ENCODE measurements at places on chromosomes 7 and 10.

DNA sequence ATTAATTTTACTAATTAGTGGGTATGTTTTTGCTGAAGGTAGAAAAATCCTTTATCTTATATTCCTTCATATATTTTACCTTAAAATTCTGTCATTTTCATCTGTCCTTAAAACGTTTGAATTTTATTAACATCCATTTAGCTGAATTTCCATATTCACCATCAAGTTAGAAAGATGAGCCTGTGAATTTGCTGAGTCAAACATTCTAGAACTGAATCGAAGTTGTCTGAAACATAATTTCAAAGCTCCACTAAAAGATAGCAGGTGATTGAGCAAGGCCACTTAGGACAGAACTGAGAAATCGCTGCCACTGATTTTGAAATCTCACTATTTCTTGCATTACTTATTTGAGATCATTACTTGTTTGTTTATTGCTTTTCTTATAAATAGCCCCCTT lies 17.5 kb downstream of the HGF start:
- DNase-seq: no peak

DNA sequence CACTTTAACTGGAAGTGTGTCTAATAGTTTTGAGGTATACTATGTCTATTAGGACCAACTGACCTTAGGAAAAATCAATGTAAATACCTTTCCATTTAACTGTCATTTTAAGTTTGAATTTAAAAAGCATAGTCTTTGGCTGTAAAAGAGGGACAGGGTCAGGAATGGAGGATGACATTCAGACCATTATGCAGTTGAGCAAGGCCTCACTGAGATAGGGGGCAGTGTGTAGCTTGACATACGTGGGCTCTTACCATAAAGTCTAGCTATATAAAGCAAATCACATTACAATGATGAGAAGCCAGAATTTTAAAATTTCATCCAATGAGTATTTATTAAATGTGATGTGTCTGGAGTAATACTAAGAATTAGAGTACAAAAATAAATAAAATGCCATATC lies 17.9 kb downstream of the PALS2 start:
- no peak for DNase-seq

GRCh38 chr10:131786756-131787605 lies 113.8 kb upstream of the PPP2R2D start:
- no peak for DNase-seq

- no peak for DNase-seq
These were observed 224.2 kb upstream of the AUTS2 start for GRCh38 chr7:69374044-69374425.

GRCh38 chr7:64999165-65000004 lies 7.1 kb downstream of the ERV3-1 start:
- no peak for DNase-seq

DNA sequence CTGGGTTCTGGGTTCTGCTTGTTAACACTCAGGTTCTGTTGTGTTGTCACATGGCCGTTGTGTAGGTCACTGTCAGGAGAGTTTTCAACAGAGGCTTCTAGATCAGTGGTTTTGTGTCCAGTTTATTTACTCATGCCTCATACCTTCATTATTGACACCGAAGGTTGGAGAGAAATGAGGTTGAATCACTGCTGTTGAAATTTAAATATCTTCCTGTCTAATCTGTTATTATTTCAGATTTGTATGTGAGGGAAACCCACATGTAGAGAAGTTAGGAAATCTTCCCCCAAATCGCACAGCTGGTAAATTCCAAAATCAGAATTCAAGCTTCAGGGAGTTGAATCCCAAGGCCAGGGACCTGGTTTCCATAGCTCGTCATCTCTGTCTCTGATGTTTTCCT lies 28.3 kb upstream of the KLF6 start:
- no peak for DNase-seq

DNA sequence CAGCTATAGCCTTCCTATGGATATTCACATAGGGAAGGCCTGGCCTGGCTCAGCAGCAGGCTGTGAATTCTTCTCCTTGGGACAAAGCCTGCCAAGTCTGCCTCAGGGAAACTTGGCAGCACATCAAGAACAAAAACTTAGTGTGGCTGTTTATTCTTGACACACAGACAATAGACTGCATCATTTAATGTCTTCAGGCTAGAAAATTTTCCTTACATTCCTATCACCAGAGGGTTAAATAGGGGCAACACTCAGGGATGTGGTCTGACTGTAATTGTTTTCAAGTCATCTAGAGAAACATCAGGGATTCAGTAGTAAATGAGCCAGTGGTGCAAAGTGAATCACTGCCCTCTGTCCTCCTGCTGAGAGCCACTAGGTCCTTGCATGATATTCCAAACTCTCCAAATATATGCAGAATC lies 137.3 kb downstream of the SEMA3C start:
- no peak for DNase-seq

GRCh38 chr7:125347269-125347668 lies 417.6 kb upstream of the POT1 start:
- no peak for DNase-seq

- no peak for DNase-seq
These were observed 239.5 kb upstream of the PITRM1 start for GRCh38 chr10:3412071-3412582.

DNA sequence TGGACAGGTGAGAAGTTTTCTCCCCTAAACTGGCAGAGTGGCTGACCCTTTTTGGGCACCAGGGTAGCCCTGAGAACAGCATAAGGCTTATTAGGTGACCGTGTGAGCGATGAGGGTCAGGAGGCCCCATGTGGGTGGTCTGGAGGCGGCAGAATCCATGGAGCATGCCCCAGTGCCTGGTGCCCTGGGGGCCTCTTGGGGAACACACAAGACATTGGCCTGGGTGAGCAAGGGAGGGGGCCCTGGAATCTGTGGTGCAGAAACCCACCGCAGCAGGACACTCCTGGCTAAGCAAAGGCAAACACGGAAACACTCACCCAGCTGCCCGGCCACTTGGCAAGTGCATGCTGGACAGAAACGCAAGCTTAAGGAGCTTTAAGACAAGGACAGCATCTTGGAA lies 29.5 kb downstream of the YKT6 start:
- no peak for DNase-seq

GRCh38 chr10:11832042-11832441 lies 8.9 kb downstream of the PROSER2 start:
- no peak for DNase-seq

DNA sequence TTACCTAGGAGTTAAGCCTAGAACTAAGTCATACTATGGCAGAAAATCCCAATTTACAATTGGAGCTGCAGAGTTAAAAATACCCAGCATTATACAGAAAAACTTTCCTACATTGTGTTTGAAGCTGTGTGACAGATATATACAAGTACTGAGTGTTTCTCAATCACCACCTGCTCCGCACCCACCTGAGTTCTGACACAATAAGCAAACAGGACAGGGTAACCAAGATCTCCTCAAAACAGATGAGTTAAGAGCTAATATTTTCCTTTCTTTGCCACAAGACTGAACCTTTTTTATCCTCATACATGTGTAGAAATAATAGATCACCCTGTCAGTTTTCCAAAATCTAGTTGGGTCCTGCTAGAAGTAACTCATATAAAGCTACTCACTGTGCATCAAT lies 186.3 kb downstream of the DOCK4 start:
- DNase-seq: no peak

DNA sequence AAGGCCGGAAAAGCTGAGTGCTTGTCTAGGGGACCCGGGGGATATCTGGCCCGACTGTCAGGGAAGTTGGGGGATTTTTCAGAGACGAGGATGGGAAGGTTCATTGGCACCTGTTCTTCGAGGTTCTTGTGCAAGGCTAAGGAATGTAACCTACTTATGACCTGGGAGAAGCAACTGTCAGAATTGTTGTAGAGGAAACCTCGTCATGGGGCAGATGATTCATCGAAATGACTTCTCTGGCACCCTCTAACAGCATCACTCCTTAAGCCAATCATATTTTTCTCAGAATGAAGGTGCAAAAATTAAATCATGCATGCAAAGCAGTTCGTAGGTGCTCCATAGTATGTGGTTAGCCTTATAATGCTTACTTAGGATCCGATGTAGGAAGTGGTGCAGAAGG lies 58.6 kb downstream of the PLXDC2 start:
- no peak for DNase-seq

- no peak for DNase-seq
These were observed 41.4 kb upstream of the MPP7 start for GRCh38 chr10:28343987-28344895.

DNA sequence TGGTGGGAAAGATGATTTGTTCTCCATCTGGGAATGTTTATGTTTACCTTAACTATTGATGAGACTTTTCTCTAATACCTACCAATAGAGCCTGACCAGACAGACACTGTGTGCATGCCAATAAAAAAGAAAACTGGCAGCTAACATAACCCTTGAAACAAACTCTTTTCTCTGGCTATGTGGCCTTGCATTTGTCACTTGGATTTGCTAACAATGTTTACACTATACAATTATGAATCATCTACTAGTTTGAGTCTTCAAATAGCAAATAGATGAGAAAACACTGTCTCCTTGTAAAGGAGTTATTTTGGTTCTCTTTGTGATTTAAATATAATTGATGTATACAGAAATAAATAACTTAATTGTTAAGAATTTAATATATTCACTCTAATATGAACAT lies 273.1 kb downstream of the SEMA3D start:
- DNase-seq: no peak

DNA sequence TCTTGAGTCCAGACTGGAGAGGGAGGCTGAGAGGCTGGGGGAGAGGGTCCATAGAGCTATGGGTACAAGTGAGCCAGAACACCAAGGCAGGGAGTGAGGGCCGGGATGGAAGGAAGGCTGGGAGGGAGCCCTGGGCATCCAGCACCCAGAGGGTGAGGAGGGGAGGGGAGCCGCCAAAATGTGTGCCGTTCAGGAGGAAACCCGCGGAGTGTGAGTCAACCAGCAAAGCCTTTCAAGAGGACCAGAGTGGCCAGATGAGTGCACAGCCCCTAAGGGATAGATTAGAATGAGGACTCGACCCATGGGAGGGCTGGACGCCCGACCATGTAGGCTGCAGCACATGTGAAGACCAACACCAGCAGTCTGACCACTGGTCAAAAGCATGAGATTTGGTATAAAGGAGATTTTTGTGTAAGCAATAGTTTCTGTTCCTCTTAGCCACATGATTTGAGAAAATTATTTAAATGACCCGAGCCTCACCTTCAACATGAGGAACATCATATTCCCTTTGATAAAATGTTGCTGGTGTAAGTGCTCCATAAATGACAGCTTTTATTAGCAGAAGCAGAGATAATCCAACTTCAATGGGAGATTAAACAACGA lies 179.7 kb upstream of the GRB10 start:
- DNase-seq: no peak

DNA sequence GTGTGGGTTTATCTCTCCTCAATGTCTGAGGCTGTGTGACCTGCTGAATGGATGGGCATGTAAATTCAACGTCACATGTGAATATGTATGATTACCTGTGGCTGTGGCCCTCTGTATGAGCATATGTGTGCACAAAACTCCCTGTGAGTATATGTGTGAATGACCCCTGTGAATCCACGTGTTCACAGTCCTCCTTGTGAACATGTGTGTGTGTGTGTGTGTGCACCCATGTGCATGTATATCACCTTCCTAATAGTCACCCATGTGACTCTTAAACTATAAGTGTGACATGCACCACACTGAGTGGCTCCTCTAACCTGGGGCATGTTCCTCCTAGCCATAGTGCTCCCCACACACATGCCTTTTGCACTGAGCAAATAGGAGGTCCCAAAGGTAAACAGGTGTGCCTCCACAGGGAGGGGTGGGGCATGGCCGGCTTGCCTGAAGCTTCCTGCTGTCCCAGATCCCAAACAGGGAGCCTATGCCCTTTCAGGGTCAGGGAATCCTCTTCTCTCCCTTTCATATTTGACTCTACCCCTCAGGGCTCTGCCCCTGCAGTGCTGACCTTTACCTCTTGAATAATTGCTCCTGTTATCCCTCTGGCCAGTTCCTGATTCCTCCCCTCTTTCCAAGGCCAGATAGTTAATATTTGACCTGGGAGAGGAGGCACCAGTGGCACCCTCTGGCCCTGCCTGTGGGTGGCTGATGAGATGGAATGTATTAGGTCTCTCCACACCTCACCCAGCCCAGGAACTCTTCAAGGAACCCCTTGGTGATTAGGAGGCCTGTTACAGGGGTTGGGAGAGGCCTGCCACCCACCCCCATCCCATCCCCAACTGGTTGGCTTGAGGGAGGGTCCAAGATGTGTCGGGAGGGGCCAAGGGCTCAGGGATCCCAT lies 1.9 kb downstream of the SEMA4G start:
- DNase-seq: no peak

DNA sequence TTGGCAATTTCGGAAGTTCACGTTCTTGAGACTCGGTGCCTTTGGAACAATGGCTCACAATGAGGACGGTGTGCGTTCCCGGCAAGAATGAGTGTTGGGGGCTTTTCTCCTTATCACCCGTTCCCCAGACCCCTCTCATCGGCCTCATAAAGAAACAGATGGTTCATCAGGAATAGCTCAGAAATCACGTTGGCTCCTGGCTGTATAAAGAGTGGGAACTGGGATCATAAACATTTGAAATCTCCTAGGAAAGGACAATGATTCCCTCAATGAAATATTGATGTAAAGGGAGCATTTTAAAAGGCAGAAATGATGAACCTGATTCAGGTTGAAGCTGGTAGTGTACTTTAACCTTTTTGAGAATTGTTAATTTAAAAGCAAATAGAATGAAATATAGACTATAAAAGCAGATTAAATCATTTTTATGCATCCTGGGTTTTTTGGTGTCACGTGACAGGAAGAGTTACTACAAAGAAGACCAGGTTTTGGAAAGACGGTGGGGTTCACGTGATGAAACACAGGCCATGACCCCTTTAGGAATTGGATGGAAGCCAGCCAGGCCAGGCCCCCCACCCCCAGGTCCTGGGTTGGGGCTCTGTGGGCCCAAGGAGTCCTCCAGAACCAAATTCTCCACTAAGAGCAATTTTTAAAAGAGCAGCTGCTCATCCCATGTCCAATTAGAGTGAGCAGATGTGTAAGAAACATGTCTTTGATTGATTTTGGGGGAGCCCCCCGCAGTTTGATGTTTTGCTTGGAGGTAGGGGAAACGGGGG lies 63.0 kb downstream of the CUX1 start:
- no peak for DNase-seq

- no peak for DNase-seq
These were observed 86.0 kb upstream of the PFKP start for GRCh38 chr10:2981361-2981801.

DNA sequence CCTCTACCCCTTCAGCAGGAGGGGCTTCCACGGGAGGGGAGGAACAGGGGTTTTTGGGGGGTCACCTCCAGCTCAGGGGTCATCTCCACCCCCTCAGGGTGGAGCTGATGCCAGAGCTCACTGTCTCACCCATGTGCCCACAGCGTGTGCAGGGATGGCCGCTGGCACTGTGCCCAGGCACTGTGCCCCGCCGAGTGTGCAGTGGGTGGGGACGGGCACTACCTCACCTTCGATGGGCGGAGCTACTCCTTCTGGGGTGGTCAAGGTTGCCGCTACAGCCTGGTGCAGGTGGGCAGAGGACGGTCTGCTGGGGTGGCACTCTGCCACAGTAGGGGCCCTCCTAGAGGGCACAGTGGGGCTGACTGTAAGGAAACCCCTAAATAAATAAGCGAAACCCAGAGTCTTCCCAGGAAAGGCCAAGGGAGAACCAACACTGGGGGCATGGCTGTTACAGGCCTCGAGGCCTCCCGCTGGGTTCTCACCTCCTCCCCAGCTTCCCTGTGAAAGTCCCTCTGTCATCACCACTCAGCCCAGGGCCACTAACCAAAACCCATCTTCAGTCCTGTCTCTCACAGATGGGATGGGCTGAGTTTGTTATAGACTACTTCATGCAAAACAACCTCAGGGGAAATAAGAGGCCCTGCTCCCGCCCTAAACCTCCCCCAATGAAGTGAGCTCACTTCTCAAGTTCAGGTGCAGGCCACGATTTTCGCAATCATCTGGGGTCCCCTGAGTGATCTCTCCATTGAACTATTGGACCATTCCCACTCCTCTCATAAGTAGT lies 7.4 kb upstream of the ZNF467 start:
- DNase-seq: no peak

Data from stimulated activated CD8-positive, alpha-beta memory T cell treated with anti-CD3 and anti-CD28 coated beads, Interleukin-15, amount 100 ng/mL, for 24 hours (primary cell).